G401 (cell line): ENCODE measurements at places on chromosomes 12 and 14. TPM values are rescaled to one million over a fixed set of nuclear protein-coding genes. Genes with fewer than 3 reads are reported as not detected.

Gene HSP90AA1
- total RNA-seq, result 161 and 248 TPM in 2 replicates

Gene GPR68
- 0.55 and 3.5 TPM in 2 replicates for total RNA-seq

Gene RASSF8
- 10.0 and 13.7 TPM in 2 replicates for total RNA-seq

Gene CBLN3
- total RNA-seq, result 0.25 and 0.88 TPM in 2 replicates

Gene DPY19L2
- 2.0 and 5.5 TPM in 2 replicates for total RNA-seq

- no peak for DNase-seq
Measured at GRCh38 chr12:49797449-49797776, 30.8 kb downstream of the NCKAP5L start.

DNA sequence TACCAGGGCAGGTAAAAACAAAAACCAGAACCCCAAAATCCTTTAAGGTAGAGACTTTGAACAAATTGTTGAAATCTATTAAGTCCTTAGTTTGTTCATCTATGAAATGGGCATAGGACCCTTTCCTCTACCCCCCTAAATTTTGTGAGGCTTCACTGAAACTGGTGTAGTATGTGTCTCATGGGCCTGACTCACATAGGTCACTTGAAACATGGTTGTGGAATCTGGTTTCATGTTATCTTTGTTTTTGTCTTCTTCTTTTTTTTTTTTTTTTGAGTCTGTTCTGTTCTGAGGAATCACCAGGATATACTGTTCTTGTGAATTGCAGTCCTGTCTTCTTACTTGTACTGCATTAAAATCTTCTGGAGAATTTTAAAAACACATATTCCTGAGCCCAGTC is 202.2 kb downstream of the KTN1 start:
- DNase-seq, result no peak

DNA sequence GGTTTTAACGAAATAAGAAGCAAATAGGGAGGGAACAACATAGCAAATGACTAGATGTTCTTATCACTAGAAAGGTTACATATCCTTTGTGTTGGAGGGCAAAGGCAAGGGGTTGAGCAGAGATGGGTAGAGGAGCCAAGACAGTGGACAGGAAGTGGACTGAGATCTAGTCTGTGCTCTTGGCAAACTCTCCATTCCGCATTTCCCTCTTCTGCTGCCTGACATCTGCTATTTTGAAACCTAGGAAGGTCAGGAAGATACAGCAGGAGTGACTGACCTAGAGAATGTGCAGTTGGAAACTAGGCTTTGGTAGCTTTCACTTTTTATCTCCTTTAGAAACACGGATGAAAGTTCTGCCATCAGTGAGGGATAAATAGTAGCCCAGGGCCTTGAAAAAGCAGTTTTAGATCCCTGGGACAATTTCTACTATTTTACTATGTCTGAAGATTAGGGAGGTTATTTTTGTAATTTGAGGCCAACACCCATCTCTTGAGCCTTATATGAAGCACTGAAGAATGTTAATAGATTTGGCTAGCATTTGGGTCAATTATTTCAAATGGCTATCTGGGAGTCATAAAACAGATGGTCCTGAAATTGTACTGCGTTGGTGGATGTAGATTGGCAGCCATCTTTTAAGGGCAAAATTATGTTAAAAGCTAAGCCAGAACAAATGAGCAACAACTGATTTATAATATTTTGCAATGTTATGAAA is 410.3 kb downstream of the PCNX1 start:
- DNase-seq, result no peak

DNA sequence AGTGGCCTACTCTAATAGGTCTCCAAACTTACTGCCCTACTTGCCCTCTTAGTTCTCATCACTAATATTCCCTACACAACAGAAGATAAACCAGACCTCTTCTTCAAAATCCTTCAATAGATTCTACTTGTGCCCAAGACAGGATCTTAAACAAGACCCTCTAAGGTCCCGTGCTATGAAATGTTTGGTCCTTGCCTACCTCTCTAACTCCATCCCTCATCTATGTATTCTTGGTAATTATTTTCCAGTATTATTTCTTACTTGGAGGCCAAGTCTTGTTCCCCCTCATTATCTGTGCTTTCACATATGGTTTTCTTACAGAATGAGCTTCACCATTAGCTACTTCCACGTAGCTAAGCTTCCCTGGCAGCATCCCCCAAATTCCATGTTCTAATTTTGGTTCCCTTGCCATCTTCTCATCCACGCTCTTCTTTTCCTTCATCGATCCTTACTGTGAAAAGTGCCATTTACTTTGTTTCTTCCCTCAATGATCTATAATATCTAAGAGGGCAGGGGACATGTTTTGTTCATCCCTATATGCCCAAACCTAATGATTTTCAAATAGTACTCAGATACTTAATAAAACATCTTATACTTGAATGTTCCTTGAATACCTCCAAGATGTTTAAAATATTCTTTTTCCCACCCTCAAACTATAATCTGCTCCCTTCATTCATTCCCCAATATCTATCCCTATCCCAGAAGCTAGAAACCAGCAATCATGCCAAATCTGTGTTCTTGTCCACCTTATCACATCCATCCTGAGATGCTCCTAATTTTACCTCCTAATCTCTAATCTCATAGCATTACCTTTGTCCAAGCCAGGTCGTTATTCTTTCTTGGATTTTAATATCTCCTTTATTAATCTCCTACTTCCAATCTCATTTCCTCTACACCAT is 10.1 kb downstream of the HNRNPC start:
- DNase-seq, result no peak

DNA sequence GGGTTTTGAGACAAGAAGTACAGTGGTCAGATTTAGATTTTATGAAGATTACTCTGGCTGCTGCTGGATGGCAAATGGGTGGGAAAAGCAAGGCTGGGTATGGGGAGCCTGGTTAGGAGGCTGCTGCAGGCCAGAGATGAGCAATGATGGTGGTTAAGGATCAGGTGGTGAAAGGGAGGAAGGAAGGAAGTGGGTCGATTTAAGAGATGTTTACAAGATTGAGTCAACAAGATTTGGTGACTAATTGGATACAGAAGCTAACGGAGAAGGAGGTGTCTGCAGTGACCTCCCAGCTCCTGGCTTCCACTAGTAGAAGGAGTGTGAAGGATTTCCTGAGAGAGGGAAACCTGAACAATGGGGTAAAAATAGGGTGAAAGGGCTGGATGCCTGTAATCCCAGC is 18.7 kb downstream of the NOS1 start:
- DNase-seq, result no peak
